ENCODE measurements at places on chromosomes 2 and 18.
A peak's percentile ranks its signal among the peaks of the same experiment; 100 is the strongest.

GRCh38 chr2:174324530-174324929 lies 10.2 kb upstream of the SP9 start:
- no peak for DNase-seq

- peak; percentile 69 for DNase-seq
Measured at GRCh38 chr2:110748489-110748867, 16.1 kb downstream of the ACOXL start.

DNA sequence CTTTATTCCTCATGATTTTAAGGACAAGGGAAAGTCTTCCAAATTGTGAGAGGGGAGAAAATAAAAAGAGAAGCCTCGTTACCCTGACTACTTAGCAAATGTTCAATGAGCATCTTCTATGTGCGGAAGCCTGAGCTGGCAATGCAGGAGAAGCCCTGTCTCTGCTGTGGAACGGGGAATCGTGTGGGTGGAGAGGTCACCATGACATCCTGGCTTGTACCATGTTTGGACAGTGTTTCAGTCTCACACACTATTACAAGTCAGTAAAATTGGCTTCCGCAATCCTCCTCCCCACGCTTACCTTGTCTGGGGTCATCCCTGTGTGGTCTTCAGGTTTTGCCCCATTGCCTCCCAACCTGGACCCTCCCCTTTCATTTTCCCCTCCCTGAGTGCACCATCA lies 65.0 kb upstream of the PPM1B start:
- no peak for DNase-seq

DNA sequence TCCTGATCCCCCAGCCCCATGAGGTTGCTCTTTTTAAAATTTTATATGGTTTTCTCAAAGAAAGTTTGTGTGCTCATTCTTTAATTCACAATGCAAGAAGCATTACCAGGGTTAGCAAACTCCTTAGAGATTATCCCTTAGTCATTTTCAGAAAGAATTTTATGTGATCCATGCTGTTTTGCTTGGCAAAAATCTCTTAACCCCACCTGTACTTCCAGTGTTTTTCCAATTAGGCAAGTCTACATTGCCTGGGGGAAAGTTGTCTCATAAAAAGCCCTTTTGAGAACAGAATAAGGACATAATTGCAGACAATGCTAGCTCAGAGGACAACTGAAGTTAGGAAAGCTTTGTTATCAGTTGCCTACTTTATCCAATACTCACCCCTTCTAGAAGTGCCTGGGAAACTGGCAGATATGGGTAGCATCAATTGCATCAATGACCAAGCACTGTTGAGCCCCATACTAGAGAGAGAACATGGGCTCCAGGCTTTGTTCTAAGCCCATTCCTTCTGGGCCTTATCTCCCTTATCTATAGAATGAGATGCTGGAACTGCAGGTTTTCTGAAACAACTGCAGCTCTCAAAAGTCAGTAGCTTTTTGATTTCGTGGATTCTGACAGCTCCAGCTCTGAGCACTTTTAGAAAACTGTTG lies 265.9 kb upstream of the SPHKAP start:
- DNase-seq: peak; percentile 13

DNA sequence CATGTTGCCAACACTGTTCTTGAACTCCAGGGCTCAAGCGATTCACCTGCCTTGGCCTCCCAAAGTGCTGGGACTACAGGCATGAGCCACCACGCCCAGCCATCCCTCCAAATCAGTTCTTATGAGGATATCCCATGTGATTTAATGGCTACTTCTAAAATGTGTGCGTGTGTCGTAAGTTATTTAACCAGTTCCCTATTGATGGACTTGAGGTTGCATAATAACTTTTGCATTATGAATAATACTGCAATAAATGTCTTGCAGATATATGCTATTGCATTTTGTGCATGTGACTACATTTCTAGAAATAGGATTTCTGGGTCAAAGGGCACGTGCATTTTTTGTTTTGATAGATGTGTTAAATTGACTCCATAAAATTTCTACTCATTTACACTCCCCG lies 19.0 kb downstream of the DIPK1C start:
- no peak for DNase-seq

GRCh38 chr2:102144128-102144527 lies 1.6 kb downstream of the IL1R1 start:
- DNase-seq: no peak

DNA sequence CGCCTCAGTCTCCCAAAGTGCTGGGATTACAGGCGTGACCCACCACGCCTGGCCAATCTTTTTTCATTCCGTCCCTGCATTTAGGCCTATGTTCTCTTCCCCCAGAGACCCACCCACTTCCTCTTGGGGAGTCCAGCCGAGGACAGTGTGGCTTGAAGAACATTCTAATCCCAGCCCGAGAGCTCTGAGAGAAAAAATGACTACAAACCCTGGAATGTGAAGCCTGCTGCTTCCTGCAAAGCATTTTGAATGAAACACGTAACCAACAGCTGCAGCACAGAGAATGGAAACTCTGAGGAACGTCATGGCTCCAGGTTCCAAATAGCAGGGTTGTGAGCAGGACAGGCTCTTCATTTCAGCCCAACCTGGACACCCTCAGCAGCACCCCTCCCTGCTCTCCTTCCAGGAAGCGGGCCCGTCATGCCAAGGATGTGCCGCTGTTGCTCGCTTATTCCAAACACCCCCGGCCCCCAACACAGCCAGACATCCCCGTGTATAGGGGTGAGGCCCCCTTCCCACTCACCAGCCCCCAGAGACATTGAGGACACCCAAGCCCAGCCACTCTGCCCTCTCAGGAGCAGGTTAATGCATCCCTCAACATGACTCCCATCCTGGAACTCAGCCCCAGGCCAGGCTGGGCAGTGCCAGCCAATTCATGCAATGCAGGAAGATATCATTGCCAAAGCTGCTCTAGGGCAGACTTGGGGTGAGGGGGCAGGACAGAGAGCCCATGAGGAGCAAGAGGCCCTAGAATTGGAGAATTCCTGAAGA lies 139.8 kb downstream of the ZFP36L2 start:
- no peak for DNase-seq

DNA sequence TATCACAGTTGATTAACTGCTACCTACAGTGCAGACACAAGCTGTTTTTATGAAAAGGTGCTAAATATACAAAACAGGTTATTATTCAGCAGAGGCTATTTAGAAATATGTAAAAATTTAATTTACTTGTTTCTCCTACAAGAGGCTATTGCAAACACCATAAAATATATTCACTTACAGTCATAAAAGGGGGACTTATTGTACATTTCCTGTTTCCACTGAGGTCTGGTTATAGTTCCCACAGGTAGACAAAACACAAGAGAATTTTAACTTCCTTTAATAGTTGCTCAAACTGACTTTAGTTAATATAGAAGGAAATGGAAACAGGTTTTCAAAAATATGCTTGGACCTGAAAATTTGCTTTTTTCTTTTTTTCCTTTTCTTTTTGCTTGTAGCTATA lies 40.0 kb upstream of the FRZB start:
- no peak for DNase-seq

- DNase-seq: no peak
Measured at GRCh38 chr2:38597115-38597514, 5.6 kb downstream of the HNRNPLL start.

GRCh38 chr2:38966678-38967077 lies 77.0 kb downstream of the ARHGEF33 start:
- DNase-seq: no peak

DNA sequence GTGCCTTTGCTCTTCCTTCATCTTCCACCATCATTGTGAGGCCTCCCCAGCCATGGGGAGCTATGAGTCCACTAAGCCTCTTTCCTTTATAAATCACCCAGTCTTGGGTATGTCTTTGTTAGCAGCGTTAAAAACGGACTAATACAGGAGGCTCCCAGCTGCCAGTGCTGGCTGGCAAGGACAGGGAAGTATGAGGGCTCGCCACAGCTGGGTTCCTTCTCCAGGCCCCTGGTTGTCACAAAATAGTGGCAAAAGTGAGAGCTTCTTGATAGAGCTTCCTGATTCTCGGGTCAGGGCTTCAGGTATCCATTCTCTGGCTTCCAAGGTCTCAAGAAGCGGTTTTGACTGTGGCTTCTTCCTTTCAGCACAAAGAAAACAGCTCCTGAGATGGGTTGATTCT lies 85.0 kb downstream of the ZNF516 start:
- no peak for DNase-seq

DNA sequence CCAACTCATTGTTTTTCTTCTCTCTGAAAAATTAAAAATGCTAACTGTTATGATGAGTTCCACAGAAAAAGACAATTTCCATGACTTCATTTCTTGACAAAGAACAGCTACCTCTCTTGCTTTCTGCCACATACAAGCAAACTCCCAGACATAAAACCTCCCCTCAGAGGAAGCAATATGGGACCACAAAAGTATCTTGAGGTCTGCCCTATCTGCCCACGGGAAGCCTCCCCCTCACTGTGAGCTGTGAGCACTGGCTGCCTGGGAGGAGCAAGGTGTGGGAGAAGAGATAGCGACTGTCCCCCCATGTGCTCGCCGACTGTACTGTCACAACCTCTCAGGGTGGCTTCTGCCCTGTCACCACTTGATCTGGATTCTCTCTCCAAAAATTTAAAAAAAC lies 69.7 kb upstream of the NRP2 start:
- DNase-seq: no peak

GRCh38 chr2:55395724-55396605 lies 23.7 kb downstream of the CCDC88A start:
- DNase-seq: no peak

DNA sequence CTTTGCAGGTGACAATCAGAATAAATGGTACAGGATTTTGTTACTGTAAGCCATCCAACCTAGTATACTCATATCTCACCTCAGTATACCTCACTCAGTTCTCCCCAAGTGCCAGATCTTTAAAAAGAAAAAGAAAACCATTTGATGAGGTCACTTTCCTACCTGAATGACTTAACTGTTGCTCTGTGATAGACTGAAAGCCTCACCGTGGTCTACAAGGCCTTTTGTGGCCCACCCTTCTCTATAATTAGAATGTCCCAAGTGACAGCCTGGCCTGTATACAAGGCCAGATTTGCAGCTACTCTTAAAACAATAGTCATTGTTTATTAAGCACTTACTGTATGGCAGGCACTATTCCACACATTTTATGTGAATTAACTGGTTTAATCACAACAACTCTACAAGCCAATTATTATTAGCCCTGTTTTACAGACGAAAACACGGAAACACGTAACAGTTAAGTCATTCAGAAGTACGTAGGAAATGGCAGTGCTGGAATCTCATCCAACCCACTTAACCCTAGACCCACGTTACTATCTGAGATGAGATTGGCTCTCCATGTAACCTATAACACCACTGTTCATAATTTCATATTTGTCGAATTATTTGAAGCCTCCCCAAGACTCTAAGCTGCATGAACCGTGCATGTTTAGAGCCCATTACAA lies 28.3 kb downstream of the PKP4 start:
- no peak for DNase-seq

DNA sequence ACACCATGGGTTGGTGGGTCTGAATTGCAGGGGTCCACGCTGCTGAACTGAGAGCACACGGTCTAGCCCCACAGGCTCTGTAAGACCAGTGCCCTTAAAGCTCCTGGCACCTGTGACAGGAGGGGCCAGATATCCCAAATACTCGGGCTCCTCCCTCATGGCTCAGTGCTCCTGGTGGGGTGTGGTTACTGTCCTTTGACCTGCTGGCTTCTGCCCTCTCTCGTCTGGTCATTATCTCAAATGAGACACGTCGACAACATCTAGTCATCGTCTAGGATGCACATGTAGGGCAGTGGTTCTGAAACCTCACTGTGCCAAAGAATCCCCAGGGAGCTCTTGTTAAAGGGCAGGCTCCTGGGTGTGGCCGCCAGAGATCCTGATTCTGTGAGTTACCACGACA lies 258.4 kb downstream of the LOXHD1 start:
- DNase-seq: no peak

GRCh38 chr2:217294211-217294610 lies 434.3 kb upstream of the TNP1 start:
- DNase-seq: no peak

DNA sequence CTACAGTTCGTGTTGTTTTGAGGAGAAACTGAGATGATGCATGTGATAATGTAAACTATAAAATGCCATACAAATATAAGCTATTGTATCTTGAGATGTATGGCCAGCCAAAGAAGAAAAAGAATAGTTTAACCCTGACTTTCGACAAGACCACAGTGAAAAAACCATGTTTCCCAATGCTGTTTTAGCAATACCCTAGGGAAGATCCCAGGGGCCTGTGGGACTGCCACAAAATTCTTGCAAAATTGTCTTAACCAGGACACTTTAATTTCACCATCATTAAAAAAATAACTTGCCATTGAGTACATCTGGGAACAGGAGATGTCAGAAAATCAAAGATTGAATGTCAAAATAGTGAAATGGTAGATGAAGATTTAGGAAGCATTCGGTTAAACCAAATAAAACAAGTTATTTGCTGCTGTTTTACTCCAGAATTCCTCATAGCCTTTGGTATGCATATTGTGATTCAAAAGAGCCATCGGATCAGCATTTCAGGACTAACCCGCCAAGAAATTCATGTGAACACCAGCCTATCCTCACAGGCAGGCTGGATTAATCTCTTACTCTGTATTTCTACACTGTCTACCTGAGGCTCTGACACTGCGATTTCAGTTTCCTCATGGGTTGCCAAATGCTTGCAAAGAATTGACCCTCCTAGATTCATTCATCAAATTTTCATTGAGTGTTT lies 49.0 kb upstream of the SP3 start:
- no peak for DNase-seq

GRCh38 chr2:203820969-203821368 lies 46.6 kb upstream of the CTLA4 start:
- no peak for DNase-seq

- DNase-seq: no peak
Measured at GRCh38 chr2:61926531-61927477, 21.3 kb downstream of the COMMD1 start.

GRCh38 chr2:173663353-173663752 lies 301.8 kb downstream of the SP3 start:
- no peak for DNase-seq

DNA sequence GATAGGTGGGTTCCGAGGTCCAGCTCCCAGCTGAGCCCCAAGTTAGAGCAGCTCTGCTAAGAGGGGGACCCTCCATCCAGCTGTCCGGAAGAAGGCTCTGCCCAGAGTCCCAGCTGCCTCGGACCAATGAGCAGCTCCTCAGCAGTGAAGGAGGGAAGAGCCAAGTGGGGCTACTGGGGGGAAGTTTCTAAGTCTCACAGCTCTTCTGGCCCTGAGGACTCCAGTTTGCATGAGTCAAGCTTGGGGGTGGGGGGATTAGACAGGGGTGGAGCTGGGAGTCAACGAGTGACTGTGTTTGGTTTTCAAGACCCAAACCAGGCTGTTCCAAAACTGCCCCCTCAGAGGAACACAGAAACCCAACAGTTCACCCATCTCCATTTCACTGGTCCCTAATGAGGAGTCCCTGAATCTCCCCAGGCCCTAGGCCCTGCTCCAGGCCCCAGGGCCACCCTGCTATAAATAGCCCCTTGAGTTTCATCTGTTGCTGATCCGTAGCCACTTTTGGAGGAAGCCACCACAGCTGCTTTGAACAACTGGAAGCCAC lies 100.9 kb downstream of the TNS1 start:
- DNase-seq: no peak

DNA sequence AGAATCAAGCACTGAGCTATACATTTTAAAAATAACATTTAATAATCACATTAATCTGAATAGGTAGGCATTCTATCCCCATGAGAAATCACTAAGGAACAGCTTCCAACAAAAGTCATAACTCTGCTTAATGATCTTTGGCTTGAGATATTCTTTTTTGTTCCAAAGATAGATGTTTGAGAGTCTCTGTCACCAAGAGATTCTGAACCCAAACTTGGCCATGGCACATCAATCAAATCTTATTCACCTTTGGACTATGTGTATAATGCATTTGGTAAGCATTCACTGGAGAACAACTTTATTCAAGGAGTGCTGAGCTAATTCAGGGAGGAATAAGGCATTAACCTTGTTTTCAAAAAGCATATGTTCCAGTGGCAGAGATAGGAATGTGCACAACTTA lies 743.3 kb downstream of the SLC4A3 start:
- DNase-seq: no peak
